ENCODE measurements at places on chromosomes 6 and 20.

DNA sequence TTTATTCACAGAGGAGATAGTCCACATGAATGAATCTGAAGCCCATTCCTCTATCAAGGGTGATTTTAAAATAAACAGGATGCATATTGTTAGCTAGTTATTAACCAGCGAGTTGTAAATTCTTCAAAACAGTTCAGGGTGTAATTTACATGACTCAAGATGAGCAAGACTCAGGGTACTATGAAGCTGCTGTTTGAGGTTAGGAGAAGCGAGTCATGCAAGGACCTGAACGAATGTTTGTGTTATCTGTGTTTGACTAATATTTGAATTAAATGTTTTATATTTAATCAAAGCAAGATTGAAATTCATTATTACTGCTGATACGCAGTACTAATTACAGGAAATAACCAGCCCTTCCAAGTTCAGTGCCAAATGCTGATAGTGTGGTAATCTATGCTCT lies 191.1 kb downstream of the SAMD5 start:
- DNase-seq: no peak

DNA sequence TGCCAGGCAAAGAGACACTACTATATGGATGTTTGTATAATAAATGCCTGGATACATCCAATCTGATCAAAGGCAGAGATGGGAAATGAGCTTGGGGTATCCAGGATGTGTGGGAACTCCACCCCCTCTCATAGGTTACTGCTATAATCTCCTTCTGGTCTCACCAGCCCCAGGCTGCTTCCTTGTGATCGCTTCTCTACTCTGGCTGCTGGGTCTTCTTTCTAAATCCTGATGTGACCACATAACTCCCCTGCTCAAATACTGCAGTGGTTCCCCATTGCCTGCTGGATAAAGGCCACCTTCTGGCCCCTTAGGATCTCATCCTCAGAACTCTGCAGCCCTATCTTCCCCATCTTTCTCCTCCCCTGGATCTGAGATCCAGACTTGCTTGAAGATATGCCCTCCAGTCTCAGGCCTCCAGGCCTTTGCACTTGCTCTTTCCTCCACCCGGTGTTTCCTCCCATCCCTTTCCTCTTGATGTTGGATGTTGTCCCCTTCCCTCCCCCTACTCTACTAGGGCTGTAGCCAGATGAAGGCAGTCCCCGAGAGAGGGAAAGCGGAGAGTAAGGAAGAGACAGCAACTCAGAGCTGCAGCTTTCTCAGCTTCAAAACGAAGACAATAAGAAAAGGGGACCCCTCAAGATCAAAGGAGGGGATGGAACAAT lies 828 bp upstream of the XKR7 start:
- no peak for DNase-seq

- no peak for DNase-seq
Measured at GRCh38 chr20:59421089-59421488, 120.7 kb downstream of the EDN3 start.

DNA sequence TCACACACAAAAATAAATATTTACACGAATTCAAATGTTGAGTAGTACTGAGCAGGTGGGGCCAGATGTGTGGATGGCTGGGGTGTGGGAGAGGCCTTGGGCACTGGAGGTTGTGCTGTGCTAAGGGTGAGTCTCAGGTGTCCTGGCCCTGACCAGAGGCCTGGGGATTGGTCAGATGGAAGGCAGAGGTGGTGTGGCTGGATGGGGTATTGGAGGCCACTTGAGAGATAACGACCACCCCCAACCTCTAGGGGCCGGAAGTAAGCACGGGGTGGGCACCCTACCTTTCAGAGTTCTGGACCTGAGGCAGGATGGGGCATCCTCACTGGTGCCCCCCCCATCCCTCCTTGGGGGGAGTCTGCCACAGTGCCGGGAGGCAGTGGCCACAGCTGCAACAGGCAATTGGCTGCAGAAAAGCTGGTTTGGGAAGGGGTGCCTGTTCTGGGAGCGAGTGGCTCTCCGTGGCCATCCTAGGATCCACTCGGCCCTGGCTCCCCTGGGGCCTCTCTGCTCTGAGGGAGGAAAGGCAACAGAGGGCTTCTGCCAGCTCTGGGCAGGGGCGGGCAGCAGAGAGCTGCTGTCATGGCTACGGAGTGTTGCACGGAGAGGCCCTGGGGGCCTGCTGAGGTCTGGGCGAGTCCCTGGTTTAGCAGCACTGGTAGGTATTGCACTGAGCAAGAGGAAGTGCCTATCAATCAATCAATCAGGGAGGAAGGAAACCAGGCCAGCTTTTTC lies 87.6 kb downstream of the ASXL1 start:
- no peak for DNase-seq
